ENCODE measurements at places on chromosomes 12 and 14.

- no peak for DNase-seq
Measured at GRCh38 chr12:126480451-126480850, 1415.2 kb downstream of the AACS start.

DNA sequence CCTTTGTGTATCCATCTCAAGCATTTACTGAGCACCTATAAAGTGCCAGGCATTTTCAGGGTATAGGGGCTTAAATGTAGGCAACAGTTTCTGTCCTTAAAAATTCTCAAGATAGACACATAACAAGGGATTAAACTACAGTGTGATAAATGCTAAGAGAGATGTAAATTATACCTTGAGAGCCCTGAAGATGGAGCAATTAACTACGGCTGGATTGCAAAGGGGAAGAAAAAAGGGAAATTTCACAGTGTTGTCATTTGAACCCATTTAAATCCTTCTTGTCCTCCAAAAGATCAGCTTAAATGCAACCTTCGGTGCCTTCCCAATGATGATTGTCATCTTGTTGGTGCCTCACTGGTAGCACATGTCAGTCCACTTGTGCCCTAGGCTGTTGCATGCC lies 11.5 kb upstream of the IL26 start:
- no peak for DNase-seq

DNA sequence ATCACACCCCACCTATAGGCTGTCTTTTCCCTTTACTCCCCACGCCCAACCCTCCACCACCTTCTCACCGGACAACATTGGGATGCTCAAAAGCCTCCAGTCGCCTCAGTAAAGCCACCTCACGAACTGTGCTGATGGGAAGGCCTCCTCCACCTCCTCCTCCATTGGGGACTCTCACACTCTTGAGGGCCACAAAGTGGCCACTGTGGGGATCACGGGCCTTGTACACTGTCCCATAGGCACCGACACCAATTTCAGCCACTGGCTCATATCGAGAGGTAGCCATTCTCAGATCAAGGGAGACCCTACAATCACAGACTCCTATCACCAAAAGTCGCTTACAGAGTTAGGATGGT lies 700 bp downstream of the CDK4 start:
- no peak for DNase-seq

GRCh38 chr12:7210642-7211151 lies 21.2 kb downstream of the PEX5 start:
- DNase-seq = no peak
